ENCODE measurements at places on chromosomes 6 and 20.

GRCh38 chr20:41185013-41185757, 47.8 kb downstream of the PLCG1 start:
- no peak for DNase-seq

- DNase-seq: no peak
These were observed 34.6 kb downstream of the RNF146 start for GRCh38 chr6:127301199-127301700.

GRCh38 chr6:125732398-125732797, 17.0 kb upstream of the HEY2 start:
- DNase-seq: no peak

DNA sequence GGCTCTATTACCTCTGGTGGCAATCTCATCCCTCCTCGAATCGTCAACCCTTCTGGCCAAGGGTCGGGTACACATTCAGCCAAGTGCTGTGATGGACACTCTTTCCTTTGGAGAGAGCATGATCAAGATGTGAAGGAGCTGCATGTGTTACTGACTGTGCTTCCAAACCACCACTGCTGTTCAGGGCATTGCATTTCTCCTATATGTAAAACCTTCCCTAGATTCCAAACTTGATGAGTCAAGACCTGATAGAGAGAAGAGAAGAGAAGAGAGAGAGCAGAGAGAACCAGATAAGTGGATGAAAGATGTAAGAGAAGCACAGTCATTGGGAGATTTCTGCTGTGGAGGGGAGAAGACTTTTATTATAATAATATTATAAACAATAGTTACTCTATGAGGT, 162.2 kb downstream of the KCNQ5 start:
- no peak for DNase-seq

DNA sequence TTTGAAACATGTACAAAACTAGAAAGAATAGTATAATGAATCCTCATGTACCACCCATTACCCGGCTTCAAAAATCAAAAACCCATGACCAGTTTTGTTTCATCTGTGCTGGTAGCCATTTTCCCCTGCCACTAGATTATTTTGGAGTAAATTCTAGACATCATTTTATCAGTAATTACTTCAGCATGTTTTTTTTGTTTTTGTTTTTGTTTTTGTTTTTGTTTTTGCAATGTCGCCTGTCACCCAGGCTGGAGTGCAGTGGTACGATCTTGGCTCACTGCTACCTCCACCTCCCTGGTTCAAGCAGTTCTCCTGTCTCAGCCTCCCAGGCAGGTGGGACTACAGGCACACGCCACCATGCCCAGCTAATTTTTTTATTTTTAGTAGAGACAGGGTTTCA, 8.0 kb upstream of the PKIG start:
- DNase-seq: no peak
